ENCODE measurements at places on chromosomes 2 and 18.

- DNase-seq: no peak
Observed at GRCh38 chr2:222861411-222862105, 722 bp downstream of the ACSL3 start.

GRCh38 chr2:15584767-15585469 lies 6.8 kb upstream of the DDX1 start:
- DNase-seq: no peak

DNA sequence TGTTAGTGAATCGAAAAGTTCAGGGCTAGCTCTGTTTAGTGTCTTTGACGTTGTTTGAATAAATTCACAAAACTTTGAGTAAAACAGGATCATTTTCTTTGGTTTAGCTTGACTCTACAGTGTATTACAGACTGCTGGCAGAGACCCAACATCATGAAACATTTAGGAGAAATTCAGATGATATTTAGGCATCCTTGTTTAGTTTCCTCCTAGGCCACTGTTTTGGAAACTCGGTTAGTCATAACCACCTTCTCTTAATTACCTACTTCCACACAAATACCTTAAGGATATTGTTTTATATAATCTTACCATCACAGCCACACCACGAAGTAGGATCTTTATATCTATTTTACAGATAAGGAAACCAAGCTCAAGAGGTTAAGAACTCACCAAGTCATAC lies 7.8 kb downstream of the LIMS1 start:
- DNase-seq: no peak

DNA sequence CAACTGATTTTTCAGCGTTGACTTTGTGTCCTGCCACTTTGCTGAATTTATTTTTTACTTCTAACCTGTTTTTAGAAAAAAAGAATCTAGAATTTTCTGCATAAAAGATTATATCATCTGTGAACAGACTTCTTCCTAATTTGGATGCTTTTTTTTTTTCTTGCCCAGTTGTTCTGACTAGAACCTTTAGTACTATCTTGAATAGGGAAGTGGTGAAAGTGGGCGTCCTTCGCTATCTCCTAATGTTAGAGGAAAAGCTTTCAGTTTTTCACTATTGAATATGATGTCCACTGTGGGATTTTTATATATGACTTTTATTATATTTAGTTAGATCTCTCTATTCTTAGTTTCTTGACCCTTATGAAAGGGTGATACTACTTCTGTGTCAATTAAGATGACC lies 25.7 kb upstream of the KCNJ13 start:
- DNase-seq: no peak

DNA sequence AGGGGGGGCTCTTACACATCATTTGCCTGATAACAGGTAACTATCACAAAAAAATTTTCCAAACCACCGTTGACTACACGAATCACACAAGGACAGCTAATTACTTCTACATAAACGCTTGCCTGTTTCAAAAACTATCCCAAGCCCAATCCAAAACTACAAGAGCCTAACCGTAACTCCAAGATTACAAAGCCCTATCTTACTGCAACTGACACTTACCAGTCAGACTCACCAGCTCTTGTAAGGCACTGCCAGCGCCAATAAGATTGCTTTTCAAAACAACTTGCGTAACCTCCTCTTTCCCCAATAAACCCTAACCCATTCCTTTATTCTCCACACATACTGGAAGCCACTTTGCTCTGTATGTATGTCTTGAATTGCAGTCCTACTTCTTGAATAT lies 148.4 kb downstream of the NBAS start:
- no peak for DNase-seq

- no peak for DNase-seq
Observed at GRCh38 chr18:39743463-39743862, 2177.9 kb upstream of the CELF4 start.

- no peak for DNase-seq
Observed at GRCh38 chr2:105362862-105363591, 25.7 kb downstream of the C2orf49 start.

DNA sequence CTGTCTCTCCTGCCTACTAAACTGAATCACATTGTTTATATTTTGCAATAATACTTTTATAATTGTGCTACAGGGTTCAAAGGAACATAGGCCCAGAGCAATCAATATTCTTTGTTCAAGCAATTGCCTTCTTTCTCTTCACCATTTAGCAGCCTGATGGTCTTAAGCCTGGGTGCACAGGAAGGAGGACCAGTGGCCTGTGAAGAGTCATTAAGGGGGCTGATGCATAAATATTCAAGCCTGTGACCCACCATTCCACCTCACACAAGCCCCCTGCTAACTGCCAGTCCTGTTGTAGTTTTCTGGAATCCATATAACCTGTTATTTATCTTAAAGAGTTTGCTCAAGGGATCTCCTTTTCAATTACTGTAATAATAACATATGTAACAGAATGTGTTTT lies 56.0 kb downstream of the ABCA12 start:
- no peak for DNase-seq

GRCh38 chr2:172169611-172170010 lies 66.9 kb upstream of the DLX2 start:
- DNase-seq: no peak

- no peak for DNase-seq
Observed at GRCh38 chr2:196453613-196454047, 185.9 kb upstream of the CCDC150 start.

DNA sequence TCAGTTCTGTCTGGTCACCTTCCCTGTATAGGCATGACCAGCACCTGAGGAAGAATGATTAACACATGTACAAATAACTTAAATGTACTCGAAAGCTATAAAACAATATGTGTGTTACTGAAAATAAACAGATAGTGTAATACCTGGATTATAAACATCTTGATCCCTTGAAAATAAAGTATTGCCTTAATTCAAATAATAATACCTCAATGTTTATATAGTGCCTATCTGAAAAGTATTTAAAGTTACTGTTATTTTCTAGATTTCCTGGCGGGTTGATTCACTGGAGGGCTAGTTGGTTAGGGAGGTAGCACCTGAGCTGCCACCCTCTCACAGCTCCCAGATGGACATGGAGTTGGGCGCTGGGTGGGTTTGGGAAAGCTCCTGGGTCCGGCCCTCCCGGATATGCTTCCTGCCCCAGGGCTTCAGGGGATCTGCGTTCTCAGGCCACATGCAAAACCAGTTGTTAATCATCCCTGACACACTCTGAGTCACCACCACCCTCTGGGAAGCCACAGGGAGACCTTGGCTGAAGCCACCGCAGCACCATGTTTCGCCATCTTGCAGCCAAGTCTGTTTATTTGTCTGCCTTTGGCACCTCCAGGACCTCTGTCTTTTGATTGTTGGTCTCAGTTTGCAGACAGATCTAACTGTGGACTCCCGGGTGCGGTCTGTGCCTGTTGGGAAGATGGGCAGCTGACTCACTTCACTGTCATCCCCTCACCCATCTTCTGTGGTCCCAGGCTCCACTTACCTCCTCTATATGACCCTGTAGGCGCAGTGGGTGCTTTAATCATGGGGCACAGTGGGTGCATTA lies 35.3 kb downstream of the RAB31 start:
- DNase-seq: peak; percentile 42

DNA sequence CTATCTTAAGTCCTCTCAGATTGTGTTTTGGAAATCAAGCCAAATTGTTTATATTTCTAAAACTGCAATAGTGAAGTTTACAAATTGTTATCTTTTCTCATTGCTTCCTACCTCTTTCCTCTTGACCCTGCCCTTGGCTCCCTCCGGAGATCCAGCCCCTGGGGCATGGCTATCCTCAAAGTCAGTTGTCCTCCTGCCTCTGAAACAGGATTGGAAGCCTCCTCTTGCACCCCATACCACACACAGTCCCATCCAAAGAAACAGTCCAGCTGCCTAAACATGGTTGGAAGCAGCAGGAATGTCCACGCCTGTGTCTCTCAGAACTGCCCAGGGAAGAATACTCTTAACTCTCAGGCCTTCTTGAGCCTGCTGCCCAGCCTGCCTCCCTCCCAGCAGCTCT lies 30.1 kb upstream of the COL6A3 start:
- DNase-seq: no peak

- no peak for DNase-seq
Observed at GRCh38 chr2:26852405-26853306, 4.7 kb downstream of the DPYSL5 start.

DNA sequence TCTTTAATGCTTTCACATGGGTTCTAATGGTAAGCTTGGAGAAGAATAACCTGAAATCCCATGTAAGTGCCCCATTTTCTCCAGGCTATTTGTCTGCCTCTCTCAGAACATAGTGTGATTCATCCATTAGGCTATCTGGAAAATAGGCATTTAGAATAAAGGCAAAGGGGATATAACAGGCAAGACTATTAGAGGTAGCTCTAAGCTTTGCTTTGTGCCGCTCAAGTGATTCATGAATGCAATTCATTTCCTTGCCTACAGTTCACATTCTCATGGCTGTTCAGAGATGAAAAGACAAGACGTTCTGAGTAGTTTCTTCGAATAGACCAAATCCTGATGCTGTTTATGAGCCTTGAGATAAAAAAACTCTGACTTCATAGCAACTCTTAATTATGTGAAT lies 101.7 kb downstream of the ANKRD44 start:
- DNase-seq: no peak

DNA sequence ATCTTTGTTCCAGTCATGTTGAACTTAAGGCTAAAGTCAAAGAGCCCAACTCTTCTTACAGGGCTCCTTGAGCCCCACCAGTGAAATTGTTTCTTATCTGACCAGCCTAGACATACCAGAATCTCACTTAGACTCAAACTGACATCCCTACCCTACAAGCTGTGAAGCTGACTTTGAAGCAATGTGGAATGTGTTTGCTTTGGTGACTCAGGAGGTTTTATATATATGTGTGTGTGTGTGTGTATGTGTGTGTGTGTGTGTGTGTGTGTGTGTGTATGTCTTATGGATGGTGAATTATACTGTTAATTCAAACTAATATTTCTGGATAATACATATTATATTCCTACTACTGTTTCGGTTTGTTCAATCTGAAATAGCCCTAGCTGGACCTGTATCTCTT lies 67.3 kb downstream of the CAMKMT start:
- DNase-seq: no peak

- no peak for DNase-seq
Observed at GRCh38 chr2:22382479-22383169, 1002.4 kb upstream of the KLHL29 start.

DNA sequence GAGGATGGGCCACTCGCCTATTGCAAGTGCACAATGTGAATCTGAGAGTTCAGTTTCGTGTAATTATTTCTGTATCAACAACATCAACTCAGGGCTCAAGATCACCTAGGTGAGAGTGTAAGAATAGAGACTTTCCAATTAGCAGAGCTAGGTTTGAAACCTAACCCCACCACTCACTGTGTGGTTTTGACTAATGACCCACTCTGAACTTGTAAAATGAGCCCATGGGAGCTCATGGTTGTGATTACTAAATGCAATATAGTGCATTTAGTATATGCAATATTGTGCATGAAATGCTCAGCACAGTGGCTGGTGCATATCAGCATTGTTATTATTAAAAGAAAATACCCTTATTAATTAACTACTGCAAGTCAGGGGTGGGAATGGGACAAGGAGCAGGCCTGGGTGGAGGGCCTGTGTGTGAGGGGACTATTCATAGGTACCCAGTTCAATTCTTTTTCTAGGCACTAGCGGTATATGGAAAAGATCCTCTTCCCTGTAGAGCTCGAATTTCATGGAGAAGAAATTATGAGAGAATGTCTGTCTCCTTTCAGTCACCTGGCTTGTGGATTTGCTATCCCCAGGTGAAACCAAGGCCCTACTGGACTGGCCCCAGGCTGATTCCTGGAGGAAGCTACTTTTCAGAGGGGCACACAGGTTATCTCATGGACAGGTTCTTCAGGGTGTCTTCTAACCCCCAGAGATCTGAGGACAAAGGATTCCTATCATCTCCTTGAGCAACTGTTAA lies 169.5 kb downstream of the GFPT1 start:
- DNase-seq: no peak

GRCh38 chr2:8453904-8454302 lies 228.0 kb upstream of the ID2 start:
- no peak for DNase-seq

GRCh38 chr2:16478434-16479210 lies 187.0 kb downstream of the CYRIA start:
- DNase-seq: no peak

- no peak for DNase-seq
Observed at GRCh38 chr2:233059797-233060500, at the start of gene INPP5D. Gene INPP5D, plus strand, starts transcription at chr2:233060342. Its CDS starts 137 bp downstream, at chr2:233060479.

DNA sequence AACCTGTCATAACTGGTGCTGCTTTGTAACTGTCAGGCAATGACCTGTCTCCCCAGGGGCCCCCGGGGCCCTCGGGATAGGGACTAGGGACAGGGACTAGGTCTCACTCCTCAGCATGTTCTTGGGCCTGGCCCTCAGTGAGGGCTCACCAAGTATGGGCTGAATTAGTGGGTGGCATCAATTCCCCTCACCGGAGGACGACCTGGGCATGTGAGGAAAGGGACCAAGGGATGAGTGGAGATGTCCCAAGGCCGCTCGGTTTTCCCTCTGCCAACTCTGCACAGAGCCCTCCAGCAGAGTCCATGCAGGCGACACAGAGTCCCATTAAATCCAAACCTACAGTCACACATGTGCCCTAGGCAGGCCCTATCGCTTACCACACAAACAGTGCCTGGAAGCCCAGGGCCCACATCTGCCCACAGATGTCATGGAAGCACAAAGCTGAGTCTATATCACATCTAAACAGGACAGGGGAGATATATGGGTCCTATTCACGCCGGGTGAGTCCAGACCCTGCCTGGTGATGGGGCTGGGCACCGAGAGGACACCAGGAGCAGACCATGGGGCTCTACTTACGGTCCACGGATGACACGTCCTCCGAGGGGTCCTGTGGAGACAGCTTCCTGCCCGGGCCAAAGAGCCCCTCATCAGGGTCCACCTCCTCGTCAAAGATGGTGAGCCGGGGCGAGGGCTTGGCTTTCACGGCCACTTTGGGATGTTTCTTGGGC lies 26.6 kb downstream of the HS1BP3 start:
- DNase-seq: no peak

DNA sequence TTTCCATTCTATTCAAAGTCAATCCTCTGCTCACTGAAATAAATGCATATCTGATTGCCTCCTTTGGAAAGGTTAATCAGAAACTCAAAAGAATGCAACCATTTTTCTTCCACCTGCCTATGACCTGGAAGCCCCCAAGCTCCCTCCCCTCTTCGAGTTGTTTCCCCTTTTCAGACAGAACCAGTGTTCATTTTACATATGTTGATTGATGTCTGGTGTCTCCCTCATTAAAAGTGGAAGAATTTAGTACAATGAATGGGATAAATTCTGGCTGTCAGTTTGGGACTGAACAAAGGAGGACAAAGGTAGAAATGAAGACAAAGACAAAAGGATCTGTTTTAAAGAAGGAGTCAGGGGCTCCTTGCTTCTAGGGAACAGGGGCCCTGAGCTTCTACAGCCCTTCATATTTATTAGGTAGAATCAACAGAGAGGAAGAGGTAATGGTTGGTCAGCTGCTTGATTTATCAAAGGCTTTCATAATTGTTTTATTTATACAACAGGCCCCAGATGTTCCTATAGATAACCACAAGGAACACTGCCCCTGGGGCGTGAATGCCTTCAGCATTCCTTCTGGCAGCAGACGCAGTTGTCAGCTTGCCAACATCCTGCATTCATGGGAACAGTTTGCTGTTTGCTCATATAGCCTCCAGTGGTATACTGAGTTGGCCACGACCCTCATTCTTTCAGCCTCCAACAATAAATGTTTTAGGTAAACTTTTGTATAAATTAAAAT lies 949.8 kb upstream of the LRATD1 start:
- DNase-seq: no peak

- no peak for DNase-seq
Observed at GRCh38 chr2:233387667-233388528, 33.6 kb downstream of the DGKD start.

Data from iPS DF 19.7 (cell line).